ENCODE measurements at places on chromosomes 7 and 10.

DNA sequence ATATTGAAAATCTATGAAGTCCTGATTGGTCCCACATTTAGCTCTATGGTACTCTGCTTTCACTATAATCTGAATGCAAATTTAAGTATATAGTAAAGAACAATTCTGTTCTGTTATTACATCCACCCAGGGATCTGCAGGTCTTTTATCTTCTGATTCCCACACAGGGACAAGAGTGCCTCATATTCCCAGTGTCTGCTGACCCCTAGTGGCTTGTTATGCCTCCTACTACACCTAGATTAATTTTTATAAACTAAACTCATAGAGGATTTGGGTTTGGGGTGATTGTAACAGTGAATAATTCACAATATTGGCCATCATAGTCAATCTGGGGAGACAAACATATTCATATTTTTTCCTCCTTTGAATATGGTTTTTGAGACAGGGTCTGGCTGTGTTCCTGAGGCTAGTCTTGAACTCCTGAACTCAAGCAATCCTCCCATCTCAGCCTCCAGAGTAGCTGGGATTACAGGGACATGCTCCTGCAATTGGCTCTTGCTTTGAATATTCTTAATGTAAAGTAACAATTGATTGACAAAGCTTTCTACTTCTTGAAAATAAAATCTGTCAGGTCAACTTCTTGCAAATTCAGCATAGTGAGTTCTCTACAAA lies 282.1 kb downstream of the KCND2 start:
- peak; percentile 4 for DNase-seq

DNA sequence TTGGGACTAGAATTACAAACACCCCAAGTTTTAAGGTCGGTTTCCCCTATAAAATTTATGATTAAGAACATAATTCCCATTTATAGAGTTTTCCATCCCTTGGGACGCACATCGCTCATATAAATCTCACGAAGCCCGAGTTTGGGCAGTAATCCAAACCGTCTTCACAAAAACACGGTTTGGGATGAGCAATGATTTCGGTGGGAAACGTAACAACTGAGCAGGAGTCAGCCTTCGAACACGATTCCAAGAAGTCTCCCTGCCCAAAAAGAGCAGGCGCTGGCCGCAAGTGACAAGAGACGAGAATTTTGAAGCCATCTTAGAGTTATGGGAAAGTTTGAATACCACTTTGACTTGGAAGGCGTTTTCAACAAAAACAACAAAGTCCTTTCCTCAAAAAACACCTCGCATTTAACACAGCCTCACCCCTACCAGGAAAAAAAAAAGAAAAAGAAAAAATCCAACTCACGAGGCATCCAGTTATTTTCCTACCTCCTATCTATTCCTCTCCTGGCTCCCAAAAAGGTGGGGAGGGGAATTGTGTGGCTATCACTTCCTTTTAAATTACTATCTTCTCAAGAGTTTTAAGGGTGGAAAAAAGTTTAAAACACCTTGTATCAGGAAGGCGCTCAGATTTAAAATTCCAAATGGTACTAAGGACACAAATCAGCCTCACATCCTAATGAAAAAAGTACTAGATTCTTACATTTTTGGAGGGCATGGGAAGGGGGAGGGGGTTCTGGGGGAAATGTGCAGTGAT lies 1.6 kb downstream of the SEPHS1 start:
- peak; percentile 24 for DNase-seq

GRCh38 chr10:59995862-59996261 lies 89.5 kb upstream of the CCDC6 start:
- DNase-seq = no peak

DNA sequence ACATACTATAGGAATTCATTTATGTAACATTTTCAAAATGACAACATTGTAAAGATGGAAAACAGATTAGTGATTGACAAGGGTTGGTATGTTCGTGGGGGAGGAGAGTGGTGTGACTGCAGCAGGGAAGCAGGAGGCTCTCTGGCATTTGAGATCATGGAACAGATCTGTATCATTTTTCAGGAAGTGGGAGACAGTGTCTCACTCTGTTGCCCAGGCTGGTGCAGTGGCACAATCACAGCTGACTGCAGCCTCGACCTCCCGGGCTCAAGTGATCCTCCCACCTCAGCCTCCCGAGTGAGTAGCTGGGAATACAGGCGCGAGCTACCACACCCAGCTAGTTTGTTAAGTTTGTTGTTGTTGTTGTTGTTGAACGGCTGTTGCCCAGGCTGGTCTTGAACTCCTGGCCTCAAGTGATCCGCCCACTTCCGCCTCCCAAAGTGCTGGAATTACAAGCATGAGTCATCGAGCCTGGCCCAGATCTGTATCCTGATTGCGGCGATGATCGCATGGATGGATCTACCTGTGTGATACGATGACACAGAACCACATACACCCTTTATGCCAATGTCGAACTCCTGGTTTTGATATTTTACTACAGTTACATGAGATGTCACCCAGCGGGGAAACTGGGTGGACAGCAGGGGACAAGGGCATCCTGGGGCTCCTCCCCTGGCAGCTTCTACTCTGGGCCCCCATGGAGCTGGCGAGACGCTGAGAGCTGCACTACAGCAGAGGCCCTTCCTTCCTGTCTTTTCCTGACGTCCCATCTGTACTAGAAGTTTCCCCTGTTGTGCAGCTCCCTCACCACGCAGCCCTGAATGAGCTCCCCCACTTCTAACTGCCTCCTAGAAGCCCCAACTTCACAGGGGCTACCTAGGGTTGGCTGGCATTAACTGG lies 12.3 kb upstream of the CYTH3 start:
- no peak for DNase-seq

DNA sequence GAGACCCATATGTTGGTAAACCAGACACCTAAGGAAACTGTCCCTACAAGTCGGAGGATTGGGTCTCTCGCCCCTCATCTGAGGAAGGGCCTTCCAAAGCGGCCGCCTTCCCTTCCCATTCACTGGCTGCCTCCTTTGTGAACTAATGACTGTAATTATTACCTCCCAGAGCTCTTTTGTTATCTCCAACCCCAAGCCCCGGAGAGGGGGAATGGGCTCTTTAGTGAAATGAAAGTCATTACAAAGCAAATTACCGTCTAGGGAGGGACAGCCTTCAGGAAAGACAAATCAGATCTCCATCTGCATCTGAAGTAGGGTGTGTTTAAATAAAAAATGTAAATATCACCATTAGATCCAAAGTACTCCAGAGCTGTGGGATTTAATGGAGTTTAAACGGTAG lies 2.6 kb upstream of the GAD2 start:
- DNase-seq = no peak

DNA sequence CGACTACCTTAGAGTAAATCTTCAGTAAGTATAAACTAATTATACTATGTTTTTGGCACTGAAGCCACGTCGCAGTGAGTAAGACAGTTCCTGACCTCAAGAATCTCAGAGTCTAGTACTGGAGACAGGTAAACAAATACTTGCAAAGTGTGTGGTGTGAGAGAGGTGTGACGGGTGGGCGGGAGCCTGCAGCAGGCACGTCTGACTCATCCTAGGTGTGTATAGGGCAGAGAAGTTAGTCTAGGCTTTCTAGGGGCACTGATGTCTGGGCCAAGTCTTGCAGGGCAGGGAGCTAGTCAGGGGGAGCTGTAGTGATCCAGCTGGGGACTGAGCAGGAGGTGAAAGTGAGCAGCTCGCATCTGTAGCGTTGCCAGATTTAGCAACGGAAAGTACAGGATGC lies 35.9 kb upstream of the SFTPD start:
- no peak for DNase-seq

Measured in H54 (cell line).